ENCODE measurements at places on chromosomes 11 and 22. TPM values are rescaled to one million over a fixed set of nuclear protein-coding genes. Genes with fewer than 3 reads are reported as not detected.

GRCh38 chr11:75966537-75967287 lies 151.7 kb downstream of the UVRAG start:
- no peaks in the 10 kb centered on the region for H3K27me3 ChIP-seq
- H3K36me3 ChIP-seq, result no peaks in the 10 kb centered on the region
- H3K4me3 ChIP-seq, result no peak overlapping the region
- H3K27ac ChIP-seq, result no peak overlapping the region

- H3K36me3 ChIP-seq, result no peaks in the 10 kb centered on the region
- DNase-seq, result no peak
- H3K4me3 ChIP-seq, result no peak overlapping the region
- no peak overlapping the region for H3K27ac ChIP-seq
- H3K4me1 ChIP-seq, result no peaks in the 10 kb centered on the region
- no peaks in the 10 kb centered on the region for H3K27me3 ChIP-seq
Measured at GRCh38 chr11:85029964-85030363, 597.2 kb downstream of the DLG2 start.

- no peak overlapping the region for H3K4me3 ChIP-seq
- H3K36me3 ChIP-seq, result no peaks in the 10 kb centered on the region
- H3K27ac ChIP-seq, result no peak overlapping the region
- no peak for DNase-seq
- H3K4me1 ChIP-seq, result peaks cover 3% of the 10 kb centered on the region
Measured at GRCh38 chr11:133548641-133549040, 16.3 kb upstream of the OPCML start.

- H3K4me3 ChIP-seq, result no peak overlapping the region
- DNase-seq, result no peak
- peak overlapping the region; percentile 1 for H3K27ac ChIP-seq
- H3K27me3 ChIP-seq, result no peaks in the 10 kb centered on the region
Measured at GRCh38 chr22:40659166-40659565, 20.1 kb upstream of the MCHR1 start.

- H3K4me1 ChIP-seq, result no peaks in the 10 kb centered on the region
- H3K27me3 ChIP-seq, result peaks cover 8% of the 10 kb centered on the region
- no peak for DNase-seq
- H3K4me3 ChIP-seq, result no peak overlapping the region
- no peaks in the 10 kb centered on the region for H3K36me3 ChIP-seq
- H3K27ac ChIP-seq, result no peak overlapping the region
Measured at GRCh38 chr22:30191040-30191701, 55.4 kb downstream of the LIF start.

The KIRREL3 gene
- 1.4 TPM for total RNA-seq

The MMP7 gene
- not detected for total RNA-seq

GRCh38 chr22:35893698-35894097 lies 134.9 kb downstream of the RBFOX2 start:
- no peak overlapping the region for H3K4me3 ChIP-seq
- no peaks in the 10 kb centered on the region for H3K27me3 ChIP-seq
- no peak overlapping the region for H3K27ac ChIP-seq
- no peaks in the 10 kb centered on the region for H3K36me3 ChIP-seq
- peaks cover 14% of the 10 kb centered on the region for H3K4me1 ChIP-seq

The CCDC89 gene
- total RNA-seq, result not detected

GRCh38 chr11:12808519-12808918 lies 134.3 kb downstream of the TEAD1 start:
- no peak for DNase-seq
- peaks cover 20% of the 10 kb centered on the region for H3K36me3 ChIP-seq
- H3K27me3 ChIP-seq, result no peaks in the 10 kb centered on the region
- no peaks in the 10 kb centered on the region for H3K4me1 ChIP-seq

The OR10D3 gene
- 0.23 TPM for total RNA-seq

DNA sequence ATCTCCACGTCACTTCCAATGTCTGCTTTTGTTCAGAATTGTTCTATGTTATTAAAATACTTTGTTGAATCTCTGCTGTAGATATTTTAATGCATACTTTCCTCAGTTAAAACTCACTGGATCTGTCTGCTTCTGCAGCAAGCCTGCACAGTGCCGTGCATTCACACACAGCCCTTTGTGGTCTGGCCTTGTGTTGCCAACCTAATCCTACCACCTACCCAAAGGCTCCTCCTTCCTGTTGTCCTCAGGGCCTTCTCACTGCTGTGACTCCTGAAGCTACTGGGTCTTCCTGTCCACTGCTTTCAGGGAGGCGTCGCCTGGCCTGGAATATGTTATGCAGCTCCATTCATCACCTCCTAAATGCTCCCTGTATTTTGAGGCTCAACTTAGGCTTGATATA lies 67.0 kb downstream of the PPP6R3 start:
- H3K27me3 ChIP-seq, result no peaks in the 10 kb centered on the region
- H3K4me1 ChIP-seq, result peaks cover 4% of the 10 kb centered on the region
- H3K27ac ChIP-seq, result no peak overlapping the region

DNA sequence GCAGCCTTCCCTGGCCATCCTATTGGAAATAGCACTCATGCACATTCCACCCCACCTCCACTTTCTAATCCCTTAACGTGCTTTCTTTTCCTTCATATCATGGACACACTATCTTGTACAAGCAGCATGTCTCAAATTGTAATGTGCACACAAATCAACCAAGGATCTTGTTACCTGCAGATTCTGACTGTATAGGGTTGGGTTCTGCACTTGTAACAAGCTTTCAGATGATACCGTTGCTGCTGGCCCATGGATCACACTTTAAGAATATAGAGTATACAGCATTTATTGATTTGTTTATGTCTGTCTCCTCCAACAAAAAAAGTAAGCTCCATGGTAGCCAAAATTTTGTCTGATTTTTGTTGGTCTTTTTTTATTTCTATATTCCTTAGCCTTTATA lies 32.4 kb upstream of the POU2AF1 start:
- no peak overlapping the region for H3K4me3 ChIP-seq
- no peak for DNase-seq
- H3K4me1 ChIP-seq, result no peaks in the 10 kb centered on the region
- no peaks in the 10 kb centered on the region for H3K36me3 ChIP-seq

The MN1 gene
- 15.7 TPM for total RNA-seq

DNA sequence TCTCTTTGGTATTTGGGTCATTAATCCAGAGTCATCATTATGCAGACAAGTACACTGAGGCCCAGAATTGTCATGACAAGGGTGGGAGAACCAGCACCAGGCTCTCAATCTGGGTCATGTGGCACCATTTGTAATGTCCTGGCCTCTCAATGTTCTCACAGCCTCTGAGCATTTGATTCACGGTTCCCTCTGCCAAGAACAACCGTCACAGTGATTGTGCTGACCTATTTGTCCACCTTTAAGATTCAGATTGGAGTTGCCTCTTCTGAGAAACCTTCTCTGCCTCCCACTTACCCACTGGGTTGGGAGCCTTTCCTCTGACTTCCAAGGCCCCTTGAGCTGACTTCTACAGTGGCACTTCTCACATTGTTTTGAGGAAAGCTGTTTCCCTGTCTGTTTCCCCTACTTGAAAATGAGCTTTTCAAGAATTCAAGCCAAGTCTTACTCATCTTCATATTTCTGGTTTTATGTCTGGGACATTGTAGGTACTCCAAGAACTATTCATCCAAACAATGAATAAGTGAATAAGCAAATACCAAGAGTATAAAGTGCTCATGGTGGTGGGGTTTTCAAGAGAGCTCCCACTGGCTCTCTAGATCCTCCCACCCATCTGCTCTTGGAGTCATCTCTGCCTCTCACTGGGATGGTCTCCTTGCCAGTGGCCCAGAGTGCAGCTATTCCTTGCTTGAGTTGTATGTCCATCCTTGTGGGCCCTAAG lies 126.4 kb upstream of the E2F8 start:
- no peak overlapping the region for H3K4me3 ChIP-seq
- H3K27ac ChIP-seq, result no peak overlapping the region
- H3K4me1 ChIP-seq, result no peaks in the 10 kb centered on the region
- no peaks in the 10 kb centered on the region for H3K36me3 ChIP-seq
- H3K27me3 ChIP-seq, result peaks cover 7% of the 10 kb centered on the region

DNA sequence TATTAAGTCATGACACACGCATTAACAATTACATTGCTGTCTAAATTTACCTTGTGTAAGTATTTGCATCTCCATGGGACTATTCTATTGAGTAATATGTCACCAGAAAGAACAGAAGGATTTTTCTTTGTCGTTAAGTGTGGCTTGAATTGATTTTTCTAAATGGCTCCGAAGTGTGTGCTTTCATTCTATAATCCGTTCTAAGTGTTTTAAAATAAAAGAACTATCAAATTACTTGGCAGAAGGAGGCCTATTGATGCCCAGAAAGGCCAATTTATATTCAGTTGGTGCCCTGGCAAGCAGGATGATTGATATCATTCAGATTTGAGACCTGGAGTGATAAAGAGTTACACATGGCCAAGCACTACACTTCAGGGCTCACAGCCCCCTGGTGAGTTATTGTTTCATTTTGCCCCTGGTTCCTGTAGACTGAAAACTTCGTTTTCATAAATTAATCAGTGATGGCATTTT lies 538.9 kb upstream of the ANO5 start:
- H3K36me3 ChIP-seq, result no peaks in the 10 kb centered on the region
- DNase-seq, result no peak
- H3K27me3 ChIP-seq, result no peaks in the 10 kb centered on the region
- H3K4me1 ChIP-seq, result no peaks in the 10 kb centered on the region
- H3K27ac ChIP-seq, result no peak overlapping the region

GRCh38 chr11:124143034-124143433 lies 27.8 kb downstream of the VWA5A start:
- H3K4me3 ChIP-seq, result no peak overlapping the region
- no peaks in the 10 kb centered on the region for H3K36me3 ChIP-seq

GRCh38 chr11:10927538-10927937 lies 69.7 kb upstream of the ZBED5 start:
- no peak for DNase-seq
- no peak overlapping the region for H3K27ac ChIP-seq
- no peaks in the 10 kb centered on the region for H3K36me3 ChIP-seq
- no peak overlapping the region for H3K4me3 ChIP-seq
- H3K4me1 ChIP-seq, result no peaks in the 10 kb centered on the region
- peaks cover 28% of the 10 kb centered on the region for H3K27me3 ChIP-seq

The POU2AF2 gene
- total RNA-seq, result not detected

DNA sequence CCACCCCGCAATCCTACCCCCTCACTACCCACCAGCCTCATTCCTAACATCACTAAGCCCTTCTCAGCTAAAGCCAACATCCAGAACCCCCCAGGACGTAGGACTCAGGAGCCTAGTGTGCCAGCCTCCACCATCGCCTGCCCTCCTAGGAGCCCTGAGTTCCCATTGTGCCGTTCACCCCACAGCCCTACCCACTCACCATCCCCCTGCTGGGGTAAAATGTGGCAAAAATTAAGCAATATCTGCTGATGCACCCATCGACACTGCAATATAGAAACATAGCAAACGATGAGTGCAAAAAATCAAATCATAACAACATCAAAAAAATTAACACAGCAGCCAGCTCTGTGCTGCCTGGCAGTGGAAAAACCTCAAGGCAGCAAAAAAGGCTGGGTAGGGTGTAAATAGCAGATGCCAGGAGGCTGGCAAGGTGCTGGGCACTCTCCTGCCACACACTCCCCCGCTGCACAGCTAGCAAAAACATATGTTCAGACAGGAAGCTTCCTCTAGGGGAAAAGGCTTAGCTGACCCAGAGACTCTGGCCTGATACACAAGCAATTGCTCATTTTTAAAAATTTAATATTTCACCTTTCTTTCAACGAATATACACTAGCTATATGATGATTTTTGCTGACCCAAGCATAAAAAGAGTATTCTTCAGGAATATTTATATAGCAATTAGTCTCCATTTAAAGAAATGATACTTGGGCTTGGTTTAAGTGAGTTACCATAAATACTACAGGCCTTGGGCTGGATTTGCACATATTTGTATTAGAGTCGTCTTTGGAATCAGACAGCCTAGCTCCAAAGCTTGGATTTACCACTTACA lies 33.8 kb downstream of the PRDM10 start:
- H3K4me1 ChIP-seq, result no peaks in the 10 kb centered on the region
- no peak for DNase-seq
- H3K27me3 ChIP-seq, result no peaks in the 10 kb centered on the region
- H3K4me3 ChIP-seq, result no peak overlapping the region
- no peaks in the 10 kb centered on the region for H3K36me3 ChIP-seq
- no peak overlapping the region for H3K27ac ChIP-seq

DNA sequence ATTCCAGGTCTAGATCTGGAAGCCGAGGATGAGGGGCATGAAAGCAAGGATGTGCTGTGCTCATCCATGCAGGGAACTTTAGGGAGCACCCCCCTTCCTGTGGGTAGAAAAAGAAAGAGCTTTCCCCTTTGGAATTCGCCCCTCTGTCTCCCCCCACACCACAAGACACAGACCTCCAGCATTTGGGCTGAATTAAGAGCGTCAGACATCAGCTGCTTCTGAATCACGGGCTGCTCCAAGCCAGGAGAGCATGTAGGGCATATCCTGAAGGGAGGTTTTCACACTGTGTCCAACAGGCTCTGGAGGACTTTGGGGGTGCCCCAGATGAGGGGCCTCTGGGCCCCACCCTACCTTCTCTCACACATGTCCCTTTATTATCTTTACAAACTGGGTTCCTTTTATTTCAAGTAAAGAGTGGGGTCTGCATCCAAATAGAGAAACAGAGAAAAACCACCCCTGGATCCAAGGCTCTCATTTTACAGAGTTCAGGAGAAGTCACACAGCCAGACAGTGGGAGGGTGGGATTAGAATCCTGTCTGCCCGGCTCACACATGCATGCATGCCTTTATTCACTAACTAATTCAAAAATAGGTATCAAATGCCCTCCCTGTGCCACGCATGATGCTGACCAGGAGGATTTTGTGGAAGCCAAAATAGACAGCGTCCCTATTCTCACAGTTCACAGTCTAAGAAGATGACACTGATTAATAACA lies 52.8 kb downstream of the LRRC32 start:
- DNase-seq, result peak; percentile 7
- no peaks in the 10 kb centered on the region for H3K4me1 ChIP-seq
- H3K4me3 ChIP-seq, result no peak overlapping the region
- H3K27ac ChIP-seq, result no peak overlapping the region
- H3K27me3 ChIP-seq, result no peaks in the 10 kb centered on the region
- H3K36me3 ChIP-seq, result no peaks in the 10 kb centered on the region

The SYCE3 gene
- total RNA-seq, result 0.91 TPM

The SLC6A5 gene
- total RNA-seq, result not detected

The TMPRSS13 gene
- 0.96 TPM for total RNA-seq

DNA sequence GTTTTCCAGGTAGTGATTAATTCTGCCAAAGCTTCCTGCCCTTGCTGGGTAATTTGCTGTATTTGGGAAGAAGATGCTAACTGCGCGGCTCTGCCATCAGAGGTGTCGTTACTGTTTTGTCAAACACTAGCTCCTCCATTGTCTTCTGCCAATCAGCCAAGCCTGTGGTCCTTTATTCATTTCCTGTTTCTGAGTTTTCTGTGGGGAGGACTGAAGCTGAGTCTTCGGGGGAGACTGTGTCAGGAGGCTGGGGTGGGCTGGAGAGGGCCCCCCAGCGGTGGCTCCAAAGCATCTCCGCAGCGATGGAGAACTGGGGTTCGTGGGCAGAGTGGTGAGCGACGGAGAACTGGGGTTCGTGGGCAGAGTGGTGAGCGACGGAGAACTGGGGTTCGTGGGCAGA lies 322.9 kb upstream of the B3GAT1 start:
- peaks cover 39% of the 10 kb centered on the region for H3K4me1 ChIP-seq
- no peak for DNase-seq
- no peaks in the 10 kb centered on the region for H3K36me3 ChIP-seq
- H3K4me3 ChIP-seq, result no peak overlapping the region
- H3K27me3 ChIP-seq, result no peaks in the 10 kb centered on the region
- H3K27ac ChIP-seq, result no peak overlapping the region

The EMID1 gene
- total RNA-seq, result 19.8 TPM

GRCh38 chr11:57205041-57205641 lies 23.4 kb downstream of the LRRC55 start:
- H3K4me3 ChIP-seq, result no peak overlapping the region
- no peaks in the 10 kb centered on the region for H3K27me3 ChIP-seq
- DNase-seq, result peak; percentile 76
- no peaks in the 10 kb centered on the region for H3K36me3 ChIP-seq

The OR4D6 gene
- not detected for total RNA-seq

The PGA5 gene
- 0.75 TPM for total RNA-seq

- no peaks in the 10 kb centered on the region for H3K4me1 ChIP-seq
- H3K27me3 ChIP-seq, result no peaks in the 10 kb centered on the region
- no peak overlapping the region for H3K27ac ChIP-seq
- DNase-seq, result no peak
- no peak overlapping the region for H3K4me3 ChIP-seq
Measured at GRCh38 chr11:60265373-60266214, 14.9 kb upstream of the MS4A4A start.
